LHCN-M2 (cell line): ENCODE measurements at places on chromosomes 3 and 15.

DNA sequence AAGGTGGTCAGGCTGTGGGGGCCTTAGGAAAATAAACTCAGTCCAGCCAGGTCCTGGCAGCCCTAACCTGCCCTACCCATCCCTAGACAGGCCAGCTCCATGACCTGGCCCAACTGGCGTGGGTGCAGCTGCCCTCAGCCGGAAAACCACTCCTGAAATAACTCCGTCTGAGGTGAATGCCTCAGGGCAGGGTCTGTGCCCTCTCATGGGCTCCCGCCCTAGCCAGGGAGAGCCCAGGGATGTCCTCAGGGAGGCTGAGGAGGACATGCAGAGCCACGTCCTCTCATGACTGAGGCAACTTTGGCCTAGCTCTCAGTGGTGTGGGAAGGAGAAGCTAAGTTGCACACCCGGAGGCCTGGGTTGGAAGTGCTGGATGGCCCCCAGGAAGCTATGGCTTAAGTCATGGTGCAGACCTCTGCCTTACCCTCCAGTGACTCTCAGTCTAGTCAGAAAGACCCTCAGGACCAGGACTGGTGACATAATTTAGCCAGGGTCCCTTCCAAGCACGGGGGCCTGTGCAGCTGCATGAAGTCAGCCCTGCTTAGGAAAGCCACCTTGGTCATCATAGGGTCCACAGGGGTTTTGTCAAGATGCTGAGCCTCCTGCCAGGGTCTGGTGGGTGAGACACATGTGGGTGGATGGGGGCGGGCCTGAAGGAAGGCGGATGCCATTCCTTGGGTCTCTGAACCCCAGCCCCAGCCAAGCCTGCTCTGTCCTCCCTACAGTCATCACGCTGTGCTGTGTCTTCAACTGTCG, 7.4 kb downstream of the TMIE start:
- DNase-seq, result no peak

DNA sequence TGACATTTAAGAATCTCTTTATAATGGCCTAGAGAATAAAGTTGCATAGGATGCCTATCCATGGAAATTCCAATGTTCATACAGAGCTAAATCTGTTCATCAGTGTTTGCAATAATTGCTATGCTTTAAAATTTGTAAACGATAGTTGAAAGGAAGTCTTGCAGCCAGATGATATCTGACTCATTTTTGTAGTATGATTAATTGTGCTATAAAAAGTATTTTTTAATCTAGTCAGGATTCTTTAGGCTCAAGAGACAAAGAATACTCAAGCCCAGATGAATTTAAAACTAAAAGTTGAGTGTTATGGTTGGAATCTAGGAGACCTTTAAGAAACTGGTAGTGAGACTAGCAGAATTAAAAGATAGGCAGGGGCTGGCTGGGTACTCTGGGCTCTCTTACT, 50.5 kb downstream of the SUCNR1 start:
- DNase-seq, result peak; percentile 68

DNA sequence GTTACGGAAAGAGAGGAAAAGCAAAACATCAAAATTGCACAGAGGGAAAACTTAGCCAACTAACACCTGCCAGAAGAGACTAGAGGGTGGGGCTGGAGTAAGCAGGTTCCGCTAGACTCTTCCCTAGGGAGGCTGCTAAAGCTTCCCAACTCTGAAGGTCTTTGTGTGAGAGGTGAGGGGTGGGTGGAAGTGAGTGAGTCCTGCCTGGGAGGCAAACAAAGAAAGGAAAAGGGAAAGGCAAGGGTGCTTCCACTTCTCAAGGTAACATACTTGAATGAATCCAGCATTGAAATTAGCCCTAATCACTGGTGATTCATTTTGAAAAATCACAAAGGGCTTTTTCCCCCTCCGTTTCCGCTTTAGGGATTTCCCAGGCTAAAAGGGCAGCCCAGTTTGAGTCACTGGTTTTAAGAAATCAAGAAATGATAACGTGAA, 220.5 kb upstream of the ADAMTS9 start:
- DNase-seq, result no peak

GRCh38 chr3:55592572-55592971, 105.5 kb upstream of the WNT5A start:
- peak; percentile 20 for DNase-seq

DNA sequence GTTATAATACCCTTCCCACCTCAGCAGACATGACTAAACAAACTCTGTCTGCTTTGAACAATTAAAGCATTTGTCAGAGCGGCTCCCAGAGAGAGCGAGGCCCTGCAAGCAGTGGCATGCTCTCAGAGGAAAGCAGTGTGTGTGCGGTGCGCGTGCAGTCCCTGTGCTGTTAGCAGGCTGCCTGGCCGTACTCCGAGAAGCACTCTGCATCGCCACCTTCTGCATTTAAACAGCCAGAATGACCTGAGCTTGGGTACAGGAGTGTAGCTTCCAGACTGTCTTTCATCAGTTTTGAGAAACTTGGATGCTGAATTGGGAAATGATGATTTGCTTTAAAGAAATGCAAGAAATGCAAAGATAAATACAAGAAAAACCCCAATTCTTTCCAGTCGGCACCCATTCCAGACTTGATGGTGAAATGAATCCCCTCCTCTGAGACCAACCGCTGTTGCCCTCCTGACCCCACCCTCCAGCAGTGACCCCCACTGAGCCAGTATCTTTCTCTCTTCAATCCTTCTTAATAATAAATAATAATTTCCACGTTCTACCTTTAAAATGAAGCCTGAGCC, 113.5 kb downstream of the VGLL4 start:
- peak; percentile 74 for DNase-seq

GRCh38 chr15:93989440-93989998, 241.8 kb upstream of the MCTP2 start:
- no peak for DNase-seq

DNA sequence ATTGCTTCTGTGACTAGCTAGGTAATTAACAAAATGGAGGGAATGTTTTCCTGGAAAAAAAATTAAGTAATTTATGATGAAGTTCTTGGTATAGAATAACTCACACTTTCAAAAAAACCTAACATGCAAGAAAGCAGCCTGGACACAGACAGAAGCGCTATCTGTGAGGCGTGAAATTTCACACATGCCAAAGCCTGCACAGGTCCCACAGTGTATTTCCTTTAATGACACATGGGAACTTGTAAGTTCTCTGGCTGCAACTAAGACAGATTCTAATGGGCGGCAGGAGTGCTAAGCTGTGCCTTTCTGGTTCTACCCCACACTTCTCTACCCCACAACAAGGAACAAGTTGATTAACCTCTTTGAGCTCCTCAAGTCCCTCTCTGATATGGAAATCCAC, 84.9 kb upstream of the NEO1 start:
- no peak for DNase-seq
